ENCODE measurements at places on chromosomes 4 and X. TPM values are rescaled to one million over a fixed set of nuclear protein-coding genes. Genes with fewer than 3 reads are reported as not detected.

- DNase-seq, result peak; percentile 4
Measured at GRCh38 chr4:41994461-41994985, 4.2 kb downstream of the SLC30A9 start.

- no peak for DNase-seq
Measured at GRCh38 chr4:46974891-46975543, 18.4 kb downstream of the GABRA4 start.

DNA sequence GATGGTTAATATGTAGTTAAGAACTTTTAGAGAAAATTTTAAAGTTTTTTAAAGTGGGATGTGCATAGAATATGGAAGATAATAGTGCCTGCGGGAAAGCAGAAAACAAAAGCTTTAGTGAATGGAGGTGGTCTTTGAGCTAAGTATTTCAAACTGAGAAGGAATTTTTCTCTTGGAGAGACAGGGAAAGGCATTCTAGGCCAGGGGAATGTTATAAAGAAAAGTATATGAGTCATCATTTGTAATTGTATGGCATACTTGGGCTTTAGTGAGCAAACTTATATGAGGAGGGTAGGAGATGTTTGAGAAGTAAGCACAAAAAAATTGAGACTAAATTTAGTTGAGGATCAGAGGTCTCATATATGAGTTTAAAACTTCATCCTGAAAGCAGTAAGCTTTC lies 467.0 kb downstream of the PPARGC1A start:
- DNase-seq, result no peak

DNA sequence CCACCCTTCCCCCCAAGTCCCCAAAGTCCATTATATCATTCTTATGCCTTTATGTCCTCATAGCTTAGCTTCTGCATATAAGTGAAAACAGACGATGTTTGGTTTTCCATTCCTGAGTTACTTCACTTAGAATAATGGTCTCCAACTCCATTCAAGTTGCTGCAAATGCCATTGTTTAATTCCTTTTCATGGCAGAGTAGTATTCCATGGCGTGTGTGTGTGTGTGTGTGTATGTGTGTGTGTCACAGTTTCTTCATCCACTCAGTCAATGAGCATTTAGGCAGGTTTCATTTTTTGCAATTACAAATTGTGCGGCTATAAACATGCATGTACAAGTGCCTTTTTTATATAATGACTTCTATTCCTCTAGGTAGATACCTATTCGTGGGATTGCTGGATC lies 107.5 kb upstream of the GALNT7 start:
- no peak for DNase-seq

CENPVL2 gene
- total RNA-seq, result not detected

DNA sequence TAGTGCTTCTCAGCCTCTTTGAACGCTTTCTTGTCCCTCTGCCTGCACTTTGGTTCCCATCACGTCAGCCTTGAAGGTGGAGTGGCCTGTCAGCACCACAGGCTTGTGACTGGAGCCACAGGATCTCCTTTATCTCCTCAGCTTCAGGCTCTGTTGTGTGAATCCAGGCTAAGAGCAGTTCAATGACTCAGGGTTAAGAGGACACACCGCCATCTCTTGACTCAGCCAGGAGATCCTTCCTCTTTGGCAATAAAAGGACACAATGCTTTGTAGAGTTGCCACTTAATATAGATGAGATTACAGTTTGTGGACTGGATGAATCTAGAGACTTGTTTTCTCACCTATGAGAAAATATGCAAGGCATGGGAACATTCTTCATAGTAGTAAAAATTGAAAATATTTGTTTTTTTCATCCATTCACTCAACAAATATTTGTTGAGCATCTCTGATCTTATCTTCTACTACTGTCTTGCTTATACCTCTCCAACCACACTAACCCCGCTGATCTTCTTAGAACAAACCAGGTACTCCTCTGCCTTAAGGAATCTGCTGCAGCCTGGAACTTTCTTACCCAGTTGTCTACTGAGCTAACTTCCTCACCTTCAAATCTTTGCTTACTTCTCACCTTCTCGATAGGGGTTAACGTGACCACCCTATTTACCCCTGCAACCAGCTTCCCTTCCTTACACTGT lies 62.3 kb downstream of the UCHL1 start:
- peak; percentile 52 for DNase-seq

DNA sequence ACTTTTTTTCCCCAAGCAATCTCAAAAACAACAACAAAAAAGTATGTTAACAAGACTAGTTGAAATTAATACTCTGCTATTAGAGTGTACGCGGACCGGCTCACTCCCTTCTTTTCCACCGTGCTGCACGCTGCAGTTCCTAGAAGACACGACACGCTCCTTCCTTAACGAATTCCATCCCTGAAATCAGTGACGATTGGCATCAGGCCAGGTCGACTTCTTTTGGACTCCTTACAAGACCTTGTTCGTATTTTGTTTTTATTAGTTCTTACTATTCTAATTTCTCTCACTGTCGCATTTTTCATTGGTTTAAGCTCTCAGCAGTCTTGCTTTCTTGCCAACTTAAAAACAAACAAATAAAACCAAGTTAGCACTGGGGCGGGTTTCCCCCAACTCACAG lies 175.8 kb upstream of the PITX2 start:
- DNase-seq, result peak; percentile 14

DNA sequence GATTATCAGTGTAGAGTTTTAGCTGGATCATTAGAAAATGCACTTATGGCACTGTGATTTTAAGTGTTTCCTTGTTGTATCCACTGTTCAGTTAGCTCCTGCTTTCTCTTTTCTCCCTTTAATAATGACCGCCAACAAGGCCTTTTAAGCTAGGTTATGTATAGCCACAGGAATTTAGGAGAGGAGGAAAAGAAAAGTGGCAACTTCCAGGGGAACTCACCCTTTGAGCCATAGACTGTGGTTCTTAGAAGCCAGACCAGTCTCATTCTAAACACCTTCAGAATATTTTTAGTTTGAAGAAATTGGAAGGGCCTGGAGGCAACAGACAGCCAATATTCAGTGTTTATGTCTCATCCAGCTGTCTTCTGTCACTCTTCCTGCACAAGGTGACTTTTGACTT lies 6.1 kb downstream of the FGF2 start:
- peak; percentile 38 for DNase-seq

GRCh38 chrX:85345523-85345922 lies 33.9 kb downstream of the POF1B start:
- DNase-seq, result no peak

GRCh38 chrX:15202454-15203177 lies 67.3 kb downstream of the ASB9 start:
- peak; percentile 68 for DNase-seq

MAGEC1 gene
- not detected for total RNA-seq

FBXO8 gene
- total RNA-seq, result 27.7 TPM

GRCh38 chr4:173401063-173401462 lies 2.1 kb upstream of the SCRG1 start:
- no peak for DNase-seq

GRCh38 chr4:166989886-166990285 lies 244.4 kb downstream of the SPOCK3 start:
- DNase-seq, result no peak

F8A2 gene
- total RNA-seq, result not detected

DNA sequence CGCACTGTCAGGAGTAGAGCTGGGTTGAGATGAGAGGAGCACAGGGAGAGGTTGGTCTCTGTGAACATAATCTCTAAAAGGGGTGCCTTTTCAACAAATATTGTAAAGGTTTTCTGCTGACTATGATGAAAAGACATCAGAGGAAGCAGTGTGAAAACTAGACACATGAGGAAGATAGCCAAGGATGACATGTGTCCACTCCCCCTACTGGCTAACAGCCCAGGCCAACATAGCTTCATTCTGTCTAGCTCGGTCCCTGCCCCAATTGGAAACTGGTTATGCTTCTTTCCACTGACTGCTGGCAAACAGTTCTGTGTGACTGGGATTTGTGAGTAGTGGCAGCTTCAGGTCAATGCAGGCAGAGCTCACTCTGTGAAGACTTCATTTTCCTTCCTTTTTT lies 115.4 kb upstream of the ESX1 start:
- peak; percentile 2 for DNase-seq

PABPC1L2A gene
- not detected for total RNA-seq

DNA sequence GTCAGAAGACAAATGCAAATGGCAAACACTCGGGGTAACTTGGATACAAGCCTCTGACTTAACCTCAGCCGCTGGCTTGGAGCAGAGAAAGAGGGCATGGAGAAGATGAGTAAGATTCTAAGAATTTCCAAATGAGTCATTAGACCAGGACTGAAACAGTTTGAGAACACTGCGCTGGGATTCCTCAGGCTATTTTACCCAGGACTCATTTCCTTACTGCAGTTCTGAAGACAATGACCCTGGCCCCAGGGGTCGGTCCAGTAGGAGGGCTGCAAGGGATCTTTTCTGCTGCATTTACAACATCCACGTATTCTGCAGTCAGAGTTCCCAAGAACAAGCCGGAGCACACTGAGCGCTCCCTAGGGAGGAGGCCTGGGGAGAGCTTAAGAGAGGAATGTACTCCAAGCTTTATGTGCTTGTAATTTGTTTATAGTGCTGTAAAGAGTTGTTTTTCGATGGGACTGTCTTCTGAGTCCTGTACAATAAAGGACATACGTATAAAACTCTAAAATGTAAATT lies 27.3 kb upstream of the SORBS2 start:
- peak; percentile 96 for DNase-seq

CFAP99 gene
- total RNA-seq, result not detected

- no peak for DNase-seq
Measured at GRCh38 chr4:95051702-95052020, 293.9 kb downstream of the BMPR1B start.

ING2 gene
- 6.4 TPM for total RNA-seq

L1CAM gene
- total RNA-seq, result 1.9 TPM

DNA sequence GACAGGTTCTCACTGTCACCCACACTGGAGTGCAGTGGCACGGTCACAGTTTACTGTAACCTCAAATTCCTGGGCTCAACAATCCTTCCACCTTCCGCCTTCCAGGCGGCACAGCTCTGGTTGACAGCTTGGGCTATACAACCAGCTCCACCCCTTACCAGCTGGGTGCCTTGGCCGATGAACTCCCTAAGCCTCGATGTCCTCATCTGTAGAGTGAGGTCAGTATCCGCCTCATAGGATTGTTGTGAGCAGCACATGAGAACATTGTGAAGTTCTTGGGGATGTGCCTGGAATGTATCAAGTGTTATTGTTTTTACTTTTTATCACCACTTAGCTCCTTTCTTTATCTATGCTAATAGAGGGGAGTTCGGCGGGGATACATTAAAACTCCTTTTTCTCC lies 23.3 kb downstream of the UCHL1 start:
- no peak for DNase-seq

DNA sequence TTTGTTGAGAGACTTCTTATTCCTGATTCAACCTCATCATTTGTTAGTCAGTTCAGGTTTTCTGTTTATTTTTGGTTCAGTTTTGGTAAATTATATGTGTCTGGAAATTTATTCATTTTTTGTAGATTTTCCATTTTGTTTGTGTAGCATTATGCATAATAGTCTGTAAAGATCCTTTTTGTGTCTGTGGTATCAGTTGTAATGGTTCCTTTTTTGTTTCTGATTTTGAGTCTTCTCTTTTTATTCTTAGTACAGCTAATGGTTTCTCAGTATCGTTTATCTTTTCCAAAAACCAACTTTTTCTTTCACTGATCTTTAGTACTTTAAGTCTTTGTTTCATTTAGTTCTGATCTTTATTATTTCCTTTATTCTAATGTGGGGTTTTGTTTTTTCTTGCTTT lies 61.4 kb downstream of the NWD2 start:
- no peak for DNase-seq
